ENCODE measurements at places on chromosomes 2 and 18.
A peak's percentile ranks its signal among the peaks of the same experiment; 100 is the strongest.

- DNase-seq = peak; percentile 49
Observed at GRCh38 chr2:85057226-85057962, 75.8 kb upstream of the TCF7L1 start.

- DNase-seq = no peak
Observed at GRCh38 chr2:234046521-234046920, 4.0 kb upstream of the SPP2 start.

DNA sequence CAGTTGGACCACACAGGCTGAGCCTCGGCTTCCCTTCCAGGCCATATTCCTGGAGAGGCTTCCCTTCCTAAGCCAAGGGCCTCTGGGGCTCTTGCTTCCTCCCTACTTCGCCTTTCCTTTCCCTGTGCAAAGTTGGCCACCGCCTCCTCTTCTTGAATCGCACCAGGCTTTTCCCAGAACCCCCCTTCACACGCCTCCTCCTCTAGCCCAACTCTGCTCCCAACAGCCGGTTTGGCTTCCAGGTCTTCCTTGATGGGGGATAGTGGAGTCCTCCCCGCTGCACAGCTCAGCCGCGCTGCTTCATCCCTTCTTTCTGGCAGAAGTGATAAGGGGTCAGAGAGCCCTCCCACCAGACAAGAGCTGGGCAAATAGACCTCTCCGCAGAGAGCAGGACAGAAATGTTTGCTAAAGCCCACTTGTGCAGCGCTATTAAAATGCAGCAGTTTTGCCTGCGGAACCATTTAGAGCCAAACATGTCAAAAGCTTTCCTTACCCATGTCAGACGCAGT is 56.4 kb downstream of the SNORC start:
- no peak for DNase-seq

DNA sequence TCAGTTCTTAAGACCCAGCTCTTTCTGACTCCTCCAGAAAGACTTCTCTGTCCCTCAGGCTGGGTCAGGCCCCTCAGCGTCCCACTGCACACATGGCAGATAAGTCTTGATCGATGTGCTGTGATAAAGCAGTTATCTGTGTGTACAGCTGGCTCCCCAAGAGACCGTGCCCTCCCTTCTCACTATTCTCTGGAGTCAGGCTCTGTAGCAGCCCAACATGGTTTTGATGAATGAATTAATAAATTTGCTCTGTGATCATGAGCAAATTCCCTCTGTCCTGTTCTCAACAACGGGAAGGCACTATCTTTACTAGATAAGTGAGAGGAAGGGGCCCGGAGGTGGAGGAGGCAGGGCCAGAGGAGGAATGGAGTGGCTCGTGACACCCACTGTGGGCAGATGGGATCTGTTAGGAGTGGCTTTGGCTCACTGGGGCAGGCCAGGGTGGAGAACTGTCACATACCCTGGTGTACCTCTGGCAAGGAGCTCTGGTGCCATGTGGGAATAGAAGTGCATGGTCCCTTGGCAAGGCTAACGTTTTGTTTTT is 48.3 kb downstream of the ZFP36L2 start:
- DNase-seq = no peak

DNA sequence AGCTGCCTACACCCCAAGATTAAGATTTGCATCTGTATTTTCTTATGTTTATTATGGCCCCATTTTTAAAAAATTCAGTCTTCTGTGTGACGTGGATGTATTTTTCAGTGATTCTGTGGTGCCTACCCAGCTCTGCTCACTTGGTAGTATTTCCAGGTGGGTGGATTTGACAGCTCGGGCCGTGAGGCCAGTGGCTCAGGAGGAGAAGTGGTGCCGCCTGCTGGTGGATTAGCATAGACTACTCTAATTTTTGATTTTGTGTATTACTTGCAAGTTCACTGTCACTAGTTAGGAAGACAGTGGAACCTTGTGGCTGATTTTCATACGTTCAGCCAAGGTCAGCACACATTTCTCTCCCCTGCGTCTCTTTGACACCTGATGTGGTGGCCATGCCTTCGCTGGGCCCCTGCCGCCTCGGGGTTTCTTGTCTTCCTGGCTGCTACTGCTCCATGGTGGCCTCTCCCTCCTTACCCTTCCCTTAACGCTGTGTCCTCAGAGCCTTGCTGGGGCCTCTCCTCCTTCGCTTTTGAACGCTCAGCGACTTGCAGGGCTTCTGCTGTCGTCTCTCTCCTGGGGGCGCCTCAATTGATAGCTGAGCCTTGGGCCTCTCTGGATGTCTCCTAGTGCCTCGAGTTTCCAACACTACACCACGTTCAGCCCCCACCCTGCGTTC is 89.4 kb downstream of the DGKD start:
- peak; percentile 83 for DNase-seq

DNA sequence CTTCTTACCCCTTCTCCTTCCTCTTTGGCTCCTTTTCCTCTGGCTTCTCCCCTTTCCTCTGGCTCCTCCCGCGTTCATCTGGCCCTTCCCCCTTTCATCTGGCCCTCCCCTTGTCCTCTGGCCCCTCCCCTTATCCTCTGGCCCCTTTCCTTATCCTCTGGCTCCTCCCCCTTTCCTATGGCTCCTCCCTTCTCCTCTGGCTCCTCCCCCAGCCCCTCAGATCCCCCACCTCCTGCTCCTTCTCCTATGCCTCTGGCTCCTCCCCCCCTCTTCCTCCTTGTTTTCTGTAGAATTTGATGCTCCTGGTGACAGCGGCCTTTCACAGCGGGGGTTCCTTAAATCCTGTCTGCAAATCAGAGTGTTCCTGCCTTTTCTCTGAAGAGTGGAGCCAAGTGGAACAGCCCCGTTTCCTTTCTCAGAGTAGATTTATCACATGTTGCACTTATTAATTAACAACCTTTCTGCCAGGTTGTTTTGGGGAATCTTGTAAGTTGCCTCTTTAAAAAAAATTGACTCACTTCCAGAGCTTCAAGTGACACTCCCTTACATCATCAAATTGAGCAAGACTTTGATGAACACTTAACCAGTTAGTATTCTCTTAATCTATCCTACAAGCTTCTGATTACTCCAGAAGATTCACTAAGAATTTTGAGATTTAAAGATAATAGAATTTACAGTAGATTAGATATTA is 27.9 kb downstream of the FABP1 start:
- peak; percentile 62 for DNase-seq

- DNase-seq = no peak
Observed at GRCh38 chr2:150482667-150483400, 4.6 kb downstream of the RND3 start.

DNA sequence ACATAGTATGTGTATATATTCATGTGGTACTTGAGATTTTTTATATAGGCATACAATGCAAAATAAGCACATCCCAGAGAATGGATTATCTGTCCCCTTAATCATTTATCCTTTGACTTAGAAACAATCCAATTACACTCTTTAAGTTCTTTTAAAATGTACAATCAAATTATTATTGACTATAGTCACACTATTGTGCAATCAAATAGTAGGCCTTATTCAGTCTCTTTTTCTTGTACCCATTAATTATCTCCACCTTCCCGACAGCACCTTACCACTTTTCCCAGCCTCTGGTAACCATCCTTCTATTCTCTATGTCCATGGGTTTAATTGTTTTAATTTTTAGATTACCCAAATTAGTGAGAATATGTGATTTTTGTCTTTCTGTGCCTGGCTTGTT is 914.1 kb downstream of the CCDC85A start:
- no peak for DNase-seq

DNA sequence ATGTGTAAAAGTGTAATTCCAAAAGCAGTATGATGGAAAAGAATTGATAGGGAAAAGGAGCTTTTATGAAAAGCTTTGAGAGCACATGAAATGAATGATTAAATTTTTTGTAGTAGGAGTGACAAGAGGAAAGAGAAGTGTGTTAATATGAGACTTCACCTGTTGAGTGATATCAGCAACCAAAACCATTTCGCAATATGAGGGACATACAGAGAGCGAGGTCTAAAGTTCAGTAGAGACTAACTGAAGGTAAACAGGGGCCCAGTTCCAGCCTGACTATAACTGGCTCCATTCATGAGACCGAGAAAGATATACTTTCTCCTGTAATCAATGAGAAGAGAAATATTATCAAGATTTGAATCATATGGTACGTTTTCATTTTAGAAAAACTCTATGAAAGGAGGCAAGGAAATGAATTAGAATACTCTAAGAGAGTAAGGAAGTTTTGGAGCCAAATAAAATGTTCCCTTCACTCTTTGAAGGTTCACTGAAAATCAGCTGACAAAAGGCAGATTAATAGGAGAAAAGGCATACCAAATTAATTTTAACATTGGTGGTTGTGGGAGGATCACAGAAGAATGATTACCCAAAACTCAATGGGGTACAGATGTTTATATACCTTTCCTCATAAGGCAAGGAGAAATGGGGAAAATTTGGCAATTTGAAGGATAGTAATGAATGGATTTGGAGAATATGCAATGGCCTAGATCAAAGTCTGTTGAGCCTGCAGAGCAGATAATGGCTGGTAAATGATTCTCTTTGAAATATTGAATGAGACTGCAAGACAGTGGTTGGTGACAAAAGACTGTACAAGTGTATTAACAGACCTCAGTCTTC is 932.2 kb downstream of the TDRD15 start:
- no peak for DNase-seq
